ENCODE measurements at places on chromosomes 3 and 15. TPM values are rescaled to one million over a fixed set of nuclear protein-coding genes. Genes with fewer than 3 reads are reported as not detected.

Gene KCNMB3
- total RNA-seq = 2.9 TPM

Gene GATA2
- total RNA-seq = 13.7 TPM

Gene FSTL1
- total RNA-seq = 170 TPM

Gene HYAL3
- 19.0 TPM for total RNA-seq

Data from dermis lymphatic vessel endothelial cell (primary cell).